Stimulated activated CD4-positive, alpha-beta T cell treated with anti-CD3 and anti-CD28 coated beads, Interleukin-4, amount 100 ng/mL, for 4 hours (primary cell): ENCODE measurements at places on chromosomes 7 and 10.

GRCh38 chr10:42827201-42827600 is 44.6 kb downstream of the BMS1 start:
- no peak for DNase-seq

- DNase-seq = no peak
These were observed 5.8 kb upstream of the NCOA4 start for GRCh38 chr10:46035923-46036849.

DNA sequence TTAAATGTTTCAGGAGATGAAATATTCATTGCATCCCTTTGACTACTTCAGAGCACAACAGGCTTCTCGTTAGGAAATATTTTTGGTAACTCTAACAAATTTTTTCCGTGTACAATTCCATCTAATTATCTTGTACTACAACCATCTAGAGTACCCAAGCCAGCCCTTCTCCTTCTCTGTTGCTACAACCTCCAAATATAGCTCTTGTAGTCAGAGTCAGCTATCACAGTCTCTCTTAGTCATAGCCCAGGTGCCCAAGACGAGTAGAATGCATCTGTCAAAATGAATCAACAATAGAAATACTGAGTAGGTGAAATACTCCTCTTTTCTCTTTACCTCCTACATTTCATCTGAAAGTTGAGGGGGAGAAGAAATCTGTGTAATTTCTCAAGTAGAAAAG is 74.0 kb downstream of the INHBA start:
- no peak for DNase-seq

DNA sequence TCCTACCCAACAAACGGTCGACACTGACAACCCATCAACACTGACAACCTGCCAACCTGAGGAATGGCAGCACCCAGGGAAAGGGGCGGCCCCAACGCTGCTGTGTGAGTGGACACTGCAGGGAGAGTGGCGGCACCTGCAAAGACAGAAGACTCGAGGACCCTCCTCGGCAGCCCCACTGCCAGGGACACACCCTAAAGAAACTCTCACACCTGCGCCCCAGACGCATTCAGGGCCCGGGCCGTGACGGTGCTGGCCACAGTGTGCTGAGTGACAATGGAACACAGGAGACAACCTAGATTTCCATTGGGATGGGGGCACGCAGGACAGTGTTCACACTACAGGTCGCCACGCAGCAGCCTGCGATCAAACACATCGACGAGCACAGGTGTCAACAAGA is 3.6 kb downstream of the CAMK2B start:
- DNase-seq = no peak

- no peak for DNase-seq
These were observed 76.9 kb downstream of the CYP51A1 start for GRCh38 chr7:92057375-92057774.

DNA sequence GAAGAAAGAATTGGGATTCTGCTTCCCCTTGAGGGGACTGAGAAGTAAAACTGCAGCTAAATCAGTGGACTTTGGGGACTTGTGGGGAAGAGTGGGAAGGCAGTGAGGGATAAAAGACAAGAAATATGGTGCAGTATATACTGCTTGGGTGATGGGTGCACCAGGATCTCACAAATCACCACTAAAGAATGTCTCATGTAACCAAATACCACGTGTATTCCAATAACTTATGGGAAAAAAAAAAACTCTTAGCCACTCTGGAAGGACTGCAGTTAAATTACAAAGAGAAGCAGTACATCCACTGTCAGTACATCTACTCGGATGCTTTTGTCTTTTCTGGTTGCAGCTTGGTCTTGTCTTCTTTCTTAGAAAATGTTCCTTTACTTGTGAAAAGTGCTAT is 27.4 kb upstream of the GOT1 start:
- no peak for DNase-seq

DNA sequence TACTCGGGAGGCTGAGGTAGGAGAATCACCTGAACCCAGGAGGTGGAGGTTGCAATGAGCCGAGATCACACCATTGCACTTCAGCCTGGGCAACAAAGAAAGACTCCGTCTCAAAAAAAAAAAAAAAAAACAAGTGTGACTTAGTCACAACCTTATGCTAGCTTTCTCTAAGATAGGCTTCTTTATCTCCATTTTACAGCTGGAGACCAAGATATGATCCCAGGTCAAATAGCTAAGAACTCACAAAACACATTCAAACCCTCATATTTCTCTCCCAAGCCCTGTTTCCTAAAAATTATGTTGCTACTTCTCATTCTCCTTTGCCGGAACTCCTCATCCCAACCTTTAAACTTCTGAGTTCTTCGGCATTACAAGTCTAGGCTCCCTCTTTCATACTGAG is 13.0 kb upstream of the DHTKD1 start:
- DNase-seq = no peak

- no peak for DNase-seq
These were observed 137.7 kb downstream of the AHR start for GRCh38 chr7:17436126-17436525.

- no peak for DNase-seq
These were observed 905.5 kb downstream of the CNTNAP2 start for GRCh38 chr7:147022056-147022455.

- peak; percentile 31 for DNase-seq
These were observed at the start of gene ARHGAP21 for GRCh38 chr10:24723788-24724380. Gene ARHGAP21, minus strand, starts transcription at chr10:24723887. Its CDS starts 1,988 bp downstream, at chr10:24721899.

- no peak for DNase-seq
These were observed 128.2 kb downstream of the NEURL1 start for GRCh38 chr10:103621783-103622125.

DNA sequence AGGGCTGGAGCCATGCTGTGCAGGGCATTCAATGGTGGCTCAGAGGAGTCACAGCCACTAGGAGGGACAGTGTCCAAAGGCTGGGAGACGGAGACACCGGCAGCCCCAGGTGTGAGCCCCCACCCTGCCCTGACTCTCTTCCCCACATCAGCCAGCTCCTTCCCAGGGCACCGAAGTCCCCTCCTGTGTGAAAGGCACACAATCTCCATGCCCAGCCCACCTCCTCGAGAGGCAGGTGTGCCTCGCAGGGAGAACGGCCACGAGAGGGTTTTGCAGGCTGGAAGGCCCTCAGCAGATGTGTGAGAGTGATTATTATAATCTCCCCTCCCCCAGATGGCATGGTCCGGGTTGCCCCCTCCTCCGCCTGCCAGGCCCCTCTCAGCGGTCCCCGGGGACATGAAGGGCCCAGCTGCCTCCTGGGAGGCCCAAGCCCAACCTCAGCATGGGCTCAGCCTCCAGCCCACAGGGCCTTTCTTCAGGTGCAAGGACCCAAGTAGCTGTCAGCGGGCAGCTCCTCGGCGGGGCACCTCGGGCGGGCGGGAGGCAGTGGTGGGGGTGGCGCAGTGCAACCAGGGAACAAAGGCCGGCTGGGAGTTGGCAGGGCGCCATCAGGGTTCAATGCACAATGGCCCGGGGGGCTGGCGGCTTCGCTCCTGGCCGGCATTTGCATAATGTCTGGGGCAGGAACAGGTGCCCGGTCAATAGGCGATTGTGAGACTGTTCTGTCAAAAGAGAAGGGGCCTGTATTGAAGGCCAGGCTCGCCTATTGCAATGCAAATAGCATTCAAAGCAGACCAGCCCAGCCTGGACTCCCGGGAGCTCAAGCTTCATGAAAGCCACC is 155.3 kb upstream of the ZMIZ1 start:
- DNase-seq = no peak

DNA sequence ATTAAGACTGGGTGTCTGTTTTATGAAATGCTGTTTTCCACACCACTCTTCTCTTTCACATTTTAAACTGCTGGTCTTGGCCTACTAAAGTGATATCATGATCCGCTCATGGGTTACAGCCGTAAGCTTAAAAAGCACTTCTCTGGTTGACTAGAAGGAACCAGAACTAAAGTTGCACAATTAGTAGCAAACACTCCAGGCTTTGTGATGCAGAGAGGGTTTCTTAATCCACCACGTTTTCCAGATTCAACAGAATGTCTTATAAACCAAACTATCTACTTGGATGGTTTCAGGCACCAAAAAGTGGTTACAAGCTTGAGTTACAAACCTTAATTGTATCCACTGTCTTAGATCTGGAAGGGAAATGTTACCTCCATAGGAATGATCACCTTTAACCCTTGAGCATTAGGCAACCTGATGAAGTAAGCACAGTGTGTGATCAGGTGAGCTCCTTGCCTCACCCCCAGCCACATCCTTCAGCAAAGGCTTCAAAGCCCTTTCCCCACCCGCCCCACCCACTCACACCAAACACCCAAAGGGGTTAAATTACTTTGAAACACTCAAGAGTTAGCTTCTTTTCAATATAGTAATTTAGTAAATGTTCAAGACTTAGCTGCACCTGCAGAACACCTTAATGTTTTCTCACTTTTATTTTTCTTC is 3.5 kb downstream of the ELMO1 start:
- no peak for DNase-seq

GRCh38 chr10:348456-348855 is 213.2 kb downstream of the ZMYND11 start:
- DNase-seq = no peak

GRCh38 chr7:90119178-90119971 is 34.9 kb upstream of the STEAP1 start:
- DNase-seq = peak; percentile 27

DNA sequence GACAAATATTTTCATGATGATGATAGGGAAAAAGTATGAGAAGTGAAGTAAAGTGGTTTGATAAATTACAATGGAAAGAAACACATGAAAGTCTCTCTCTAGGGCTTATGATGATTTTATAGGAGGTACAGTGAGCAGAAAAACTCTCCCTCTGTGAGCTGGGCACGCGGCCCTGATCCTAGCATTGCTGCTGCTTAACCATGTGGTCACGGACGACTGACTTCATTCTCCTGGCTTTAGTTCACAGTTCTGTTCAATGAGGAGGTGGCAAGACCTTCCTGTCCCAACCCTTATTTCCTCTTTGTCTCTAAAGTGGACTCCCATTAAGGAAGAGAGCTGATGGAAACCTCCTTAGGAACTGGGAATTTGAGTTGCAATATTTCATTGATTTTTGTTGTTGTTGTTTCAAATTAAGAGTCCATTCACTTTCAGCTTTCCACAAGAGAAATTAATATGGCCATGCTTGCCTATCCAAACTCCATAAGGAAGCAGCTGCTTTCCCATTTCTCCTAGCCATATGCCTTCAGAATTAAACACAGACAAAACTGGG is 8.2 kb upstream of the PON3 start:
- DNase-seq = no peak

- no peak for DNase-seq
These were observed 1520.1 kb downstream of the REEP3 start for GRCh38 chr10:65041307-65041706.

DNA sequence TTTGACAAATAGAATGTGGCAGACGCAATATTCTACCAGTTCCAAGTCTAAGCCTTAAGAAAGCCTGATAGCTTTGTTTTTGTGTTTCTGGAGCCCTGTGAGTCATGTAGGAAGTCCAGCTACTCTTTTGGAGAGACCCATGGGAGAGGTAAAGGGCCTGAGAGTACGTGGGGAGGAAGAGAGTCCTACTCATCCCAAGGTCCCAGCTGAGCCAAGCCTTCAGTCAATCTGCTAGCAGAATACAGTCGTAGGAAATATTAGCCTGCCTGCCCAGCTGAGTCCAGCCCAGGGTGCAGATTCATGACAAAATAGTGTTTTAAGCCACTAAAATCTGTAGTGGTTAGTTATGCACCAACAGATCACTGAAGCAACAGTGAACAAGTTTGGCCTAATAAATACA is 9.0 kb upstream of the GNA12 start:
- no peak for DNase-seq

GRCh38 chr7:135193615-135194081 is 17.7 kb downstream of the WDR91 start:
- DNase-seq = no peak

DNA sequence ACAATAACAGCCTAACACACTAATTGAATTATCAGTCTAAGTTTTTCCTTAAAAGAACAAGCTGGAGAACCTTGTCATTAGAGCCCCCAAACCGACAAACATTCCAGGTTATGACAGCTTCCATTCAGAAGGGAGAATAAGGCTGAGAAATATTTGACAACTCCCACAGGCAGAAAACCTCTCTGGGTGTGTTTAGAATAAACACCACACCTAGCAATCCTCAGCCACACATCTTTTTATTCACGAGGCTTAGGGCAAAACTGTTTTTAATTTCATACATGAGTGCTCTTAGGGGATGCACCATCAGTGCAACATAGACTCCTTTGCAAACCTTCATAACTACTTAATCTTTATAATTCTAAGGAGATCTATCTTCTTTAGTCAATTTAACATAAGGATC is 24.2 kb downstream of the STN1 start:
- DNase-seq = no peak

DNA sequence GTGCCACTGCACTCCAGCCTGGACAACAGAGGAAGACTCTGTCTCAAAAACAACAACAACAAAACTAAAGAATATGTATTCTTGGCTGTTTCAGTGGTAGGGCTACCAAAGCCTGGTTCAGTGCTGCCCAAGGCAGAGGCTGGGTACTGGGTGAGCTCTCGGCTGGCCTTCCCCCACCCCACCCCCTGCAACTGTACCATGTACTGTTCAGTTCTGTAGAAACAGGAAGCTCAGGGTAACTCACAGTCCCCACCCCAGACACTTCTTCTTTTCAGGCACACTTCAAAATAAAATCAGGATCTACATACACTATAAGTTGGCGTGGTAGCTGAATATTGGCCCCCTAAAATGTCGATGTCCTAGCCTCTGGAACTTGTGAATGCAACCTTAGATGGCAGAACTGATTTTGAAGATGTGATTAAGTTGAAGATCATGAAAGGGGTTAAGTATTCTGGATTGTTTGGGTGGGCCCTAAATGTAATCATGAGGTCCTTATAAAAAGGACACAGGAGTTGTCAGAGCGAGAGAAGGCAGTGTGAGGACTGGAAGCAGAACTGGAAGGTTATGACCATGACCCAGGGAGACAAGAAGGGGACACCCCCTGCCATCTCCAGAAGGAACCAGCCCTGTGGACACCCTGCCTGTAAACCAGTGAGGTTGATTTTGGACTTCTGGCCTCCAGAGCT is 31.2 kb downstream of the TBXAS1 start:
- no peak for DNase-seq

- DNase-seq = no peak
These were observed 16.2 kb upstream of the TES start for GRCh38 chr7:116194115-116194514.
